ENCODE measurements at places on chromosomes 11 and 22. TPM values are rescaled to one million over a fixed set of nuclear protein-coding genes. Genes with fewer than 3 reads are reported as not detected.

Gene P2RX3
- total RNA-seq, result not detected

Gene LTO1
- total RNA-seq, result 13.9 TPM

Gene CLDN5
- 3.0 TPM for total RNA-seq

Gene OR8G1
- not detected for total RNA-seq

Gene TBCEL
- 9.1 TPM for total RNA-seq

GRCh38 chr11:63879598-63880402 lies 37.2 kb downstream of the RCOR2 start:
- no peak for DNase-seq

DNA sequence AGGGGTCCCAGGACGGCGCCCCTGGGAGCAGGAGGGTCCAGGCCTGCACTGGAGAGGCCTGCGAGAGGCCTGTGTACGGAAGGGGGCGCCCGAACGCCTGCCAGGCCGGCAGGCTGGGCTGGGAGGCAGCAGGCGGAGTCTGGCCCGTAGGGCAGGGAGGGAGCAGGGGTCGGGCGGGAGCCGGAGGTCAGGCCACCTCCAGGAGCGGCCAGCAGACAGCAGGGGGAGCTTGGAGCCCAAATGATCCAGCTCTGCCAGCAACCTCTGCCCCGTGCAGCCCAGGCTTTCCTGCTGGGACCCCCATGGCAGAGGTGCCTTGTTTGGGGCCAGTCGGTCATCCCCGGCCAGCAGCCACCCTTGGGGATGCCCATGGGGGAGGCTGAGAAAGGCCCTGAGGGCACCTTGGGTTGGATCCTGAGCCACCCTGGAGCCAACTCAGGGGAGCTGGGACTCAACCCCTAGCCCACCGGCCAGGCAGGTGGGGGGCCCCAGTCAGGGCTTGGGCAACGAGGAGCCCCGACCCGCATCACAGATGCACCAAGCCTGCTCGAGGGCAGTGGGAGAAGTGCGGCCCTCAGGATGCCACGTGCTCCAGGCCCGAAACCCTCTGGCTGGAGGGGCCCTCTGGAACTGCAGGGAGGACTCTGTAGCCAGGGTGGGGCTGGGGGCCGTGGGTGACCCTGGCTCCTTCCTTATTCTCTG lies 9.6 kb upstream of the SYT8 start:
- DNase-seq, result peak; percentile 99

- no peak for DNase-seq
Observed at GRCh38 chr11:95832763-95833162, 42.5 kb downstream of the CEP57 start.

DNA sequence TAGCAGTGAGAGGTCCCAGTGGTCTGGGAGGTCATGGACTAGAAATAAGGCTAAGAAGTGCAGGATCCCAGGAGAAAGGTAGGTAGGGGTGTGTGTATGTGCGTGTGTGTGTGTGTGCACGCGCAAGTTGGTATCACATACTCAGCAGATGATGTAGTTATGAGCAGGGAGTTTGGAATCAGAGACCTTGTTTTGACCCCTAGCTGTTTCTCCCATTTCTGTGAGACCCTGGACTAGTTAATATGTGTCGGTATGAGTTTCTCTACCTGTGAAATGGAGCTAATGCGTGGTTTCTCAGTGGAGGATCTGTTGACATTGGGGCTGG lies 1.3 kb downstream of the SERPING1 start:
- no peak for DNase-seq

DNA sequence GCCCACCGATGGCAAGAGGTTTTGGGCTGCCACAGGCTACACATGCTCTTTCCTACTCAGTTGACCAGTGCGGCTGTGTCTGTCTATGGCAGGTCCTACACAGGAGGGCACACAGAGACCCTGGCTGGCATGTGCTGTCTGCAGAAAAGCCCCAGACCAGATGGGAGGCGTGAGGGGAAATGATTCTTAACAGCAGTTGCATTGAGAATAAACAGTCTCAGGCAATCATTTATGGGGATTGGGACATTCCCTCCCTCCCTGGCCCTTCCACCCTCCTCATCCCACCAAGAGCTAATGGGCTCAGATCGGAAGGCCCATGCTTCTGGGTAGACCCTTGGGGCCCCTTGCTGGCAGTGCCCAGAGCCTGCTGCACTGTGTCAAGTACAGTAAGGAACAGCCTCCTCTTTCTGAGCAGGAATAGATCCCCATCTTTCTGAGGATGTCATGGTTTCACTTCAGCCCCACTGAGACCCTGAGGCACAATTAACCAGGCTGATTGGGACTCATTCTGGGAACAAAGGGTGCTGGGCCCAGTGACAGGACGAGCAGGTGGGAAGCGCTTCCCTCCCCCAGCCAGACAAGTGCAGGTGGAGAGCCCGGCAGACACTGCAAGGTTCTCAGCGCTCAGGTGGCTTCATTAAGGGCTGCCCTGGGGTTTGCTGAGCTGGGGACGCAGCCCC lies 28.3 kb downstream of the TSPAN18 start:
- no peak for DNase-seq

DNA sequence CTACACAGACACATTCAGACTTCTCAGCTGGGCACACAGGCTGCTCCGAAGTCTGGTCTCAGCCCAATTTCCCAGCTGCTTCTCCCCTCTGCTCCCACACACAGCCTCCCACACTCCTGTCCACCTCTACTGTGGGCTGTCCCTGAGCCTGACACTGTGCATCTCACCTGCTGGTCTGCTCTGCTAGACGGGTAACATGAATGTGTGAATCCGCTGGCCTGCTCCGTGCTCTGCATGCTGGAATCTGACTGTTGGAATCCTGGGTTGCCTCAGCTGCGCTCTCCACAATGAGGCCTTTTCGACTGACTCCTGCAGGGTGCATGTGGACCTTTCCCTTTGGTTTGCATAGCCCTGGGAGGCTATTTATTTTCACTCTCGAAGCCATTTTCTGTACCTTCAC lies 489.5 kb upstream of the B3GAT1 start:
- peak; percentile 41 for DNase-seq

- DNase-seq, result no peak
Observed at GRCh38 chr11:113468726-113469345, 6.4 kb downstream of the DRD2 start.

- DNase-seq, result no peak
Observed at GRCh38 chr11:107473792-107474191, 16.2 kb upstream of the CWF19L2 start.

- DNase-seq, result no peak
Observed at GRCh38 chr11:6604790-6605189, 1.2 kb downstream of the ILK start.

Measured in H7 (cell line).